ENCODE measurements at places on chromosomes 12 and 14.

- DNase-seq, result no peak
Observed at GRCh38 chr12:126952096-126953007, 1314.6 kb upstream of the TMEM132C start.

DNA sequence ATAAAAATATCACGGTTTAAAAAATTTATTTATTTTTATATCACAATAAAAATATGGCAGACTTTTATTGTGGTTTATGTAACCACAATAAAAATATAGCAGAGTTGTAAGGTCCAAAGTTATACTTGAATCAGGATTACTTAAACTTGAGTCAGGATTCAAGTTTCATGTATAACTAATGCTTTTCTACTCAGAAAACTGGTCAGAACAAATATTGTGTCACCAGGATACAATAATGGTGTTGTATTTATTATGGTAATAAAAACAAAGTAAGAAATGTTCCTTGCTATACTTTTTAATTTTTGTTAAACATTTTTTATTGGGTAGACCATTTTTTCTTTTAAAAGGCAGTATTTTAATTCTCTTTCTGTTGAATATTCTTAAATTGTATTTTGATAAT lies 29.2 kb upstream of the EPS8 start:
- DNase-seq, result no peak

DNA sequence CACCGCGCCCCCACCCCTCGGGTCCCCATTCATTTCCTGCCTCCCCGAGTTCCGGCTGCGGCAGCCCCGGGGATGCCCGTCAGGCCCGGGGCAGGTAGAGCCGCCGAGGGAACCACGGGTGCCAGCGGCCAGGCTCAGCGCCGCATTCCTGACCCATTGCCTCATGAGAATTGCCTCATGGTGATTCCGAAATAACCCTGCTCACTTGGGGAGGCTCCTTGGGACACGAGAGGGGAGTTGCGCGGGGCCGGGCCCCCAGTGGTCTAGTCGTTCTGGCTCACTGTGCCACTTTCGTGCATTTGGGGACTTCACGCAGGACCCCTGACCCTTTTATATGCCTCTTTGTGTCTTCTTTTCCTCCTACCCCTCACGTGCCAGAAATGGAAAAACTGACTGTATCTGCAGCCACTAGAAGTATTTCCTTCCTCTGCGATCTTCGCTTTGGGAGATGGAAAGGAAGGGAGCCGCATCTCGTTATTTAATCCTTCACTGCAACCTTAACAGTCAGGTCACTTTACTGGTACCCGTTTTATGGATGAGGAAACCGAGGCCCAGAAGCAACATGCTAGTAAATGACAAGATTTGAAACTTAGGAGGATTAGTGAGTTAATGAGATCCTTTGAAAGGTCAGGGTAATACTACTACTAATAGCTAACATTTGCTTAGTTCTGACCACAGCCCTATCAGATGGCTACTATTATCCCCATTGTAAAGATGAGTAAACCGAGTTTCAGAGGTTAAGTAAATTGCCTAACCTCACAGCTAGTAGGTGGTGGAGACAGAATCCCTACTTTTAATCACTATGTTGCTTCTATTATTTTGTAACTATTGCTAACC lies 768 bp downstream of the PTPN11 start:
- no peak for DNase-seq

DNA sequence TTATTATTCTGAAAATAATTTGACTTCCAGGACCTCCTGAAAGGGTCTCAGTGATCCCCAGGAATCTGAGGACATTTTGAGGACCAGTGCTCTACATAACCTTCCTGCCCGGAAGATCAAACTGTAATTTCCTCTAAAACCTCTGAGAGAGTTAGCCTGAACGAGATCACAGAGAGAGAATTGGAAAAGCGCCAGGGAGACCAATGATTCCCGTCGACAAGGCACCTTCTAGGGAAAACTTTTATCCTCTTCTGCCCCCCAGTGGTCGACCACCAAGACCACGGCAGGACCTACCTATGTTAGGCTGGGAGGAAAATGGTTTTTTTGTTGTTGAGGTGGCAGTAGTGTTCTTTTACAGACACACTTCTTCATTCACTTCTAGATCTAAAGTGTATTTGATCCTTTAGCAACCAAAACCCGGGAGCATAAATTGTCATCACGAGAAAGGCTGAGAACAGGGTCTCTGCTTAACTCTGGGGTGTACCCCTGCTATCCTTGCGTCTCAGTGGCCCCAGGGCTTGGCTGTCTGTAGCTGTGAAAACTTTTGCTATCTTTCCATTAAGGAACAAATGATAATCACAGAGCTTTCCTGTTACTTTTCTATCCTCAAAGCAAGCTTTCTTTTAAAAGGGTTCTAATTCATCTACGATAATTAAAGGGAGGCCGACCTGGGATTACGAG lies 62.9 kb upstream of the NID2 start:
- no peak for DNase-seq

DNA sequence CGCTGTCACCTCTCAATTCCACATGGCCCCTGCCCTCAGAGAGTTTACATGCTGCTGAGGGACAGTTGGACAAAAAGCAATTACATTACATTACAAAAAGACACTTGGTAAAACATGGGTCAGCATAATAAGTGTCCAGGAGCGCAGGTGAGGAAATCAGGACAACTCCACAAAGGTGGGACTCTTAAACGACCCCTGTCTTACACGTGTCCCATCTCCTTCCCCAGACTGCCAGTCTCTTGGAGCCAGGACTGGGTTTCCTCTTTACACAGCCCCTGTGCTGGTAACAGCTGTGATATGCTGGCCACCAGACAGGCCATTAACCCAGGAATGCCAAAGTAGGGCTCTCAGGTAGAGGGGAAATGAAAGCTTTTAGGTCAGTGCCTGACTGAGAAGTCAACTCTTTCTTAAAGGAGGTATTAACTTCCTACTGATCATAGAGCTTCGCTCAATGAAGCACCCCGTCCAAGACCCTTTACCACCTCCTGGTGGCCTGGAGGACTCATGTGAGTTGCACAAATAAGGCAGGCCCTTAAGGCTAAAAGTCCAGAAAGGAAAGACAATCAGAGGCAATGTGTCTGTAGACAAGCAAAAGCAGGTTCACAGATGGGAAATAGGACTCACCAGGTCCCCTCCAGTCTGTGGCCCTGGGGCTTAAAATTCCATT lies 55.5 kb downstream of the ANO2 start:
- DNase-seq, result no peak

- DNase-seq, result no peak
Observed at GRCh38 chr12:102951841-102952240, 5.6 kb upstream of the ASCL1 start.

DNA sequence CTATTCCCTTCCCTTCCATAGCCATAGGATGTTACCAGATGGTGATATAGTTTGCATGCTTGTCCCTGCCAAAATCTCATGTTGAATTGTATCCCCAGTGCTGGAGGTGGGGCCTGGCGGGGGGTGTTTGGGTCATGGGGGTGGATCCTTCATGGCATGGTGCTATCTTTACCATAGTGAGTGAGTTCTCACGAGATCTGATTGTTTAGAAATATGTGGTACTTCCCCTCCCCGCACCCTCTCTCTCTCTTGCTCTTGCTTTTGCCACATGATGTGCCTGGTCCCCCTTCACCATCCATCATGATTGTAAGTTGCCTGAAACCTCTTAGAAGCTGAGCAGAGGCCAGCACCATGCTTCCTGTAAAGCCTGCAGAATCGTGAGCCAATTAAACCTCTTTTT lies 181.3 kb downstream of the CAND1 start:
- DNase-seq, result no peak

GRCh38 chr14:73712071-73712506 lies 2.1 kb downstream of the PNMA1 start:
- DNase-seq, result no peak

GRCh38 chr12:67698672-67699581 lies 50.4 kb downstream of the DYRK2 start:
- no peak for DNase-seq

GRCh38 chr14:91418387-91419043 lies 895 bp upstream of the CCDC88C start:
- peak; percentile 74 for DNase-seq

DNA sequence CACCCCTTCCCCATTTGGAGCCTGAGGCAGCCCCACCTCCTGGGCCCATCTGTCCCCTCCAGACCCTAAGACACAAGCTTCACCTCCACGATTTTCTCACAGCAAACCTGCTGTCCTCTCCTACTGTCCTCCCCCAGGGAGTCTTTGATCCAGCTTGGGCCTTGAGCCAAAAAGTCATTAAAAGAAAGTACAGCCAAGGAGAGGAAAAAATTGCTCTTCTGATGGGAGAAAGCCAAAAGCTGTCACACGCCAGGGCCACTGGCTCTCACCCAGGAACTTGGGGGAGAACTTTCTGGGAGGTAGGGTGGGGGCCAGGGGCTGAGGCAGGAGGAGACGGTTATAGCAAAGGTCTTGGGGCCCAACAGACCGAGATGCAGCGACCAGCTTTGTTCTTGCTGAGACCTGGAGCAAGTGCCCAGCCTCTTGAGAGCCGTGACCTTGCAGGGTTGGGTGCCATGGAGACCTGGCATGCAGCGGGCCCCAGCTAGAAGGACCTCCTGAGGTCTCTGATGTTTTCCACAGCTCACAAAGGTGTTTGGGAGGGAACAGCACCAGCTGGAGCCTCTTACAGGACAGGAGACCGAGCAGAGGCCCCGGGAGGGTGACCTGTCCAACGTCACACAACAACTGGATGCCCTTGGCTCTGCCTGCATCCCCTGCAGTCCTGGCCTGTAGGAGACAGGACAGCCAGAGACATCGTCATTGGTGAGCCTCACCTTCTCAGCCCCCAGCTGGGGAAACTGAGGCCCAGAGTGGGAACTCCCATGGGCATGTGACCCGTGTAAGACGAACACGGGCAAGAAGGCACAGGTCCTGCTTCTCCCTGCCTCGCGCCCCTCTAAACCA lies 124.5 kb downstream of the CALM1 start:
- no peak for DNase-seq

DNA sequence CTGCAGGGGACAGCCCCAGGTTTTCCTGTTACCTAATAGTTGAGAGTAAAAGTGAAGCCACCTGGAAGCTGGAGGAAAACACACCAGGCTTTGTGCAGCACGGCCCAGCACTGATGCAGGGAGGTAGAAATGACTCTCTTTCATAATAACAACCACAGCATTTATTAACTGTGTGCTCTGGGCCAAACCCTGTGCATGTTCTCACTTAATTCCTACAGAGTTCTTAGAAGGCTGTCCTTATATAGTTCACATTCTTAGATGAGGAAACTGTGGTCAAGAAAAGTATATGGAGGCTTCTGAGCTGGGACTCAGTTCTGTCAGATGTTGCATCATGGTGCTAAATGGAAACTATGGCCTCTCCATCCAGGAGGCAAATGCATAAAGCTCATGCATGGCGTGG lies 100.0 kb downstream of the PAPOLA start:
- no peak for DNase-seq

GRCh38 chr12:388541-389141 lies 479 bp downstream of the KDM5A start:
- peak; percentile 14 for DNase-seq
